ENCODE measurements at places on chromosomes 16 and 17. TPM values are rescaled to one million over a fixed set of nuclear protein-coding genes. Genes with fewer than 3 reads are reported as not detected.
A peak's percentile ranks its signal among the peaks of the same experiment; 100 is the strongest.

- no peak for DNase-seq
These were observed 60.9 kb downstream of the CACNG1 start for GRCh38 chr17:67105213-67105612.

DNA sequence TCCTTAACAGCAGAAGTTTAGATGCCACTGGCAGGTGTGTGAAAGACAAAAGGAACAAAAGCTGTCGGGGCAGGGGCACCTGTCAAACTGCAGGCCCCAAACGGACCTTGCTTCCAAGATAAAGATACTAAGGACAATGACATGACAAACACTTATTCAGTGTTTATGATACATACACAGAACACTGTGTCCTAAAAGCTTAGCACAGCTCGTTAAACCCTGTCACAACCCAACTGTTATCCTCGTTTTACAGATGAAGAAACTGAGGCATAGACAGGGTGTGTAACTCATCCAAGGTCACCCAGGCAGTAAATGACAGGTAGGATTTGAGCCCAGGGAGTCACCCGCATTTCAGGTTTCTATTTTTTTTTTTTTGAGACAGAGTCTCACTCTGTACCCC, 9.6 kb downstream of the SDK2 start:
- no peak for DNase-seq

Gene GPR142
- total RNA-seq: not detected

Gene PPY
- not detected for total RNA-seq

DNA sequence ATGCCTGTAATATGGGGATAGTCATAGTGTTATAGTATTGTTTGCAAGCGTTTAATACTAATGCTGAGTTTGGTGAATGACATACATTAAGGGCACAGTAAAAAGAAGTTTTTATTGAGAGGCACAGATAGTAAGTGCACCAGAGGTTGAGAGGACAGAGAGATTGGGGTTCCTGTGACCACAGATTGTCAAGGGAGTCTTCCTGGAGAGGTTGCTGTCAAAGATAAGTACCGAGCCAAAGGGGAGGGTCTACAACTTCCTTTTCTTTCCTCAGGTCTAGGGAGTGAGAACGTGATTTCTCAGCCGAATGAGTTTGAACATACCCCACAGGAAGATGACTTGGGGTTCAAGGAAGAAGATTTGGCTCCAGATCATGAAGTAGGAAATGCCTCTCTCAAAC, 1.8 kb downstream of the ZNF48 start:
- DNase-seq: no peak

DNA sequence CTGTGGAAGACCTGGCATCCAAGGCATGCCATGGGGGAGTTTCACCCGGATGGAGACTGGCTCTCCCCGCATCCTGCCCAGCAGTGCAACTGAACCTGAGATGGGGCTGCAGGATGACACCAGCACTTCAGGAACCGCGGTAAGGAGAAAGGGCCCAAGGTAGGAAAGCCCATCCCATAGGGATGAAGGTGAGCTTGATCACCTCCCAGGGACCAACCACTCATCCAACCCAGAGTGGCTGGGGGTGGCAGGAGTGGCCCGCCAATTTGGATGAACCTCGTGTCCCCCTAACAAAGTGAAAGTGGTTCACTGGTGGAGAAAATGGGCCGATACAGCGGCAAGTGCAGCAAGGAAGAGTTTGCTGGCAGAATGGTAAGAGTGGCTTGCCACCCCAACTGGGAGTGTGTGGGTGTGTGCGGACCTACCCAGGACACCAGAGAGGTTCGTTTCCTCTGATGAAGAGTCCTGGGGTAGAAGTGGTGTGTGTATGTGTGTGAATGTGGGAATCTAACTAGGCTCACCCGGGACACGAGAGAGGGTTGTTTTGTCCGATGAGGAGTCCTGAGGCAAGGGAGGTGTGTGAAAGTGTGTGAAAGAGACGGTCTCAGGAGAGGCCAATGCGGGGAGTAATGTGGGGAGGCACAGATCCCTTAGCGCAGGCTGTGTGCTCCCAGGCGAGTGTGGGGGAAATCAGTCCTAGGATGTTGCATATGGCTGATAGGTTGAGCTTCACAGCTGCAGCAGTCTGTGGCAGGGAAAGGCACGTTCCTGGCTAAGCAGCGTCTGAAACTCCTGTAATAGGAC, 22.6 kb downstream of the ACSM1 start:
- peak; percentile 11 for DNase-seq

Gene DOK4
- total RNA-seq: 9.1 TPM

DNA sequence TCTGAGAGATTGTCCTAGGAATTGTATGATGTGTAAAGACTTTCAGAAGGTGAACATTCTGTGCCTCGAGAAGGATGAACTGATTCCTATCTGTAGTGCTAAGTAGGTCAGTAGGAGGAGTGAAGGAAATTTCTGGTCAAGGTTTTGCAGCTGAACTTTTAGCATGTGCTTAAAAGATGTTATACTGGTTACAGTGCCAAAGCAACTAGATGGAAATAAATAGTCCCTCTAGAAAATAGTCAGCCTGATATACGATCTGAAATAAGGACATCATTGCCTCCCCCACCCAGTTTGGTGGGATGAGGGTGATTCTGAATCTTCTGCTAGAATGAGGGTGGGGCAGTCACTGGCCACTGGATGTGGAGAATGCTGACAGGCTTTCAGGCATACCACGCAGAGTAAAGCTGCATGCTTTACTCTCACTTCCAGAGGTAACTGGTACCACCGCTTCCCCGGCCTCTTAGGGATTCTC, 57.2 kb upstream of the VPS4A start:
- peak; percentile 58 for DNase-seq

Gene AOC3
- total RNA-seq: 4.4 TPM

Gene CFAP97D1
- not detected for total RNA-seq

Gene ARHGAP23
- 40.8 TPM for total RNA-seq

- DNase-seq: no peak
These were observed 7.3 kb downstream of the FOXN1 start for GRCh38 chr17:28513476-28513875.

Gene GNG13
- total RNA-seq: not detected

GRCh38 chr17:65559804-65560627, 1.4 kb downstream of the AXIN2 start:
- DNase-seq: peak; percentile 54

- no peak for DNase-seq
These were observed 113.0 kb downstream of the RBFOX3 start for GRCh38 chr17:79497777-79498348.

Gene ZNF594
- 12.9 TPM for total RNA-seq

DNA sequence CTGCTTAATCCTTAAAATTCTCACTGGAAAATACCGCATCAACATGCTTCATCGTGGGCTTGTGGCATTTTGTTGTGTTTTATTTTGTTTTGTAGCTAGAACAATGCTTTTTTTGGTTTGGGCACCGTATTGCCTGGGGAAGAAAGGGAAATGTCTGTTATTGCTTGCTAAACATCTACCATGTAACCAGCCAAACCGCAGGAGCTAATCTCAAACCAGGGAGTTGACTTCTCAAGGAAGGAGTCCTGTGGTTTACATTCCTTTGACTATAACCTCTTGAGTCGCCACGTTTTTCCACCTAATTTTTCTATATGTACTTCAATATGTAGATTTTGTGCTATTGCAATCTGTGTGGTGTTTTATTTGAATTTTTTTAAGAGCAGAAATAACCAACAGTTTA, 593.5 kb upstream of the SOX9 start:
- DNase-seq: no peak

DNA sequence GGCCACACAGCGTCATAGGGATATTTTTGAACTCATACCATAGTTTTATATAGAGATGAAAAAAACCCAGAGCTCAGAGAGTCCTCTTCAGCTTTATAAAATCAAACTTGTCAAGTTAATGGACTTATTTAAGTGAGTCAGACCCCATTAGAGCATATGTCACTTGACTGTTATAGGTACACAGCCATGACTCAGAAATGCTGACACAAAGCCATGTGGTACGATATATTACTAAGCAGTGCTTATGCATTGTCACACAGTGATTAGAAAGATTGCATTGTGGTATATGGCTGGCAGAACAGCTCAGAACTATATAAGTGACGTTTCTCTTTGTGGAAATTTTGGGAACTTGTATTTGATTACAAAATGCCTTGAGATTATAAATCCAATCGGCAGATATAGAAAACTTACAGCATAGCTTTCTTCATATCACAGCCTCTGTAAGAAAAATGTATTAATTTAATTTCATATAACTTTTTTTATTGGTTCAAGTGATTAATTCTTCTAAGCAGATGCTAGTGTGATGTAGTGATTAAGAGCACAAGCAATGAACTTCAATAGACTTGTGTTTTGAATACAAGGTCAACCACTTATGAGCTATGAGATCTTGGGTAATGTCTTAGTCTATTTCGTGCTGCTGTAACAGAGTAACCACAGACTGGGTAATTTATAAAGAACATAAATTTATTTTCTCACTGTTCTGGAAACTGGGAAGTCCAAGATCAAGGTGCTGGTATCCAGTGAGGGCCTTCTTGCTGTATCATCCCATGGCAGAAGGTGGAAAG, 25.8 kb upstream of the GINS3 start:
- DNase-seq: no peak

DNA sequence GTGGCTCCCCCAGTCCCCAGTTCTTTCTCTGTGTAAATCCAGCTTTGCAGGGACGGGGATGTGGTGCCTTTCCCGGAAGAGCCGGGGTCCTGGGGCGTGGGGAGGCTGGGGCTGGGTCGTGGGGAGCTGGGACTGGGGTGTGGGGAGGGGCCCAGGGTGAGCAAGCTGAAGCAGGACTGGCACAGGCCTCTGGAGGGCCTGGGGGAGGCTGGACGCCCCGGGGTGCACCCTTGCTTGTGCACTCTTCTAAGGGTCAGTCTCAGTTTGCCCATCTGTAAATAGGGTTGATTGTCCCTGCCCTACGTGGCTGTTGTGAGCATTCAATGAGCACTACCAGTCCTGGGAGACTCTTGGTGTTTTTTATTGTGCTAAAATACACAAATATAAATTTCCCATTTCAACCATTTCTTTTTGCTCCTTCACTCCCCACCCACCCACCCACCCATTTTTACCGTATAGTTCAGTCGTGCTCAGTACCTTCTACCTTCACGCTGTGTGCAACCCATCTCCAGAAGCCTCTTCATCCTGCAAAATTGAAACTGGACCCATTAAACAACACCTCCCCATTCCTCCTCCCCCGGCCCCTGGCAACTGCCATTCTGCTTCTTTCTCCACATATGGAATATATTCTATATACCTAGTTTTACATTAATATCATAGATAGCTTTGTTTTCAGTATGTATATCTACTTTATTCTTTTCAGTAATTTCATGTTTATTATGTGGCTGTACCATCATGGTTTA, 7.8 kb upstream of the TBC1D3B start:
- no peak for DNase-seq

DNA sequence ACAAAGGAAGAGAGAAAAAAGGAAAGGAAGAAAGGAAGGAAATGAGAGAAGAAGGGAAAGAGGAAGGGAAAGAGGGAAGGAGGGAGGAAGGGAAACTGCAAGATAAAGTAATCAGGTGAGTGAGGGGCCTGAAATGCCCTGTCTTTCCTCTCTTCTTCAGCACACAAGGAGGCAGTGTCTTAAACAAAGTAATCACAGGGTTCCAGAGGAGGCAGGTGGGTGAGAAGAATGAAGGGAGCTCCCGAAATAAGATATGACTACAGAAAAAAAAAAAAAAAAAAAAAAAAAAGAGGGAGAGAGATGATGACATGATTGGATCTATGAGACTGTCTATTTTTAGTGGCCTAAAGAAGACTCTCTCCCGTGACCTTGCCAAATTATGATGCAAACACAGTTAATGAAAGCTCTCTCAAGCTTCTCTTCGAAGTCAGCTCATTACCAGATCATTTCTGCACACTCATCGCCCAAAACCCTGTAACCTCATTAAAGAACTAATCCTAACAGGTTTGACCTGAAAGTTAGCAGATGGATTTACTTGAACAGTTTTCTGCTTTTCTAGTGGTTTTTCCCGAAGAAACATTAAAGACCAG, 53.6 kb downstream of the CDH11 start:
- no peak for DNase-seq

Gene FSCN2
- 19.7 TPM for total RNA-seq

DNA sequence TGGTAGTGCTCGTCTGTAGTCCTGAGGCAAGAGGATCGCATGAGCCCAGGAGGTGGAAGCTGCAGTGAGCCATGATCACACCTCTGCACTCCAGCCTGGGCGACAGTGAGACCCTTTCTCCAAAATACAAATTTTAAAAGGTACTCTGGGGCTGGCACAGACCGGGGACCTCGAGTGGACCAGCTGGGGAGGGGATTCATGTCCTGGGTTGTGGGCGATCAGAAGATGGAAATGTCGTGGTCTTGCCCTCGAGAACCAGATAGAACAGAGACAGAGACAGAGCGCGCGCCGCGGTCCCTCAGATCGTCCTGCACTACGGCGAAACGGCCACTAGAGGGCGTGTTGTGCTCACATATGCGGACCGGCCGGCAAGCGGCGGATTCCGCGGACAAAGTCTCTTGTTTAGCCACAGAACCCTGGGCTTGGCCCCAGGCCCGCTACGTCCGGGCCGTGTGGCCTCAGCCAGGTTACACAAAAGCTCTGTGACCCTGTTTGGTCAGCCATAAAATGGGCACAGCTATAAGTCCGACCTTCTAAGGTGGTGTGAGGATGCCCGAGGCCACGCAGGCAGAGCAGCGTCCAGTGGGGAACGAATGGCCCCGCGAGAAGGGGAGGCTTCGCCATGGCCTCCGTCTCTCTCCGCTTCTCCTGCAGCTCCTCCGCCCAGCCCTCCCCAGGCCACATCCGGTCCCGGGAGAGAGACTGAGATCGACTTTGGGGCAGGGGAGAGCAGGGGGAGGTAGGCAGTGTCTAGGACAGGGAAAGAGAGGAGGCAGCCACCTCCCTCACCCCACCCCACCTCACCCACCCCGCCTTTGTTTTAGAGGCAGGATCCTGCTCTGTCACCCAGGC, 14.6 kb upstream of the SBK1 start:
- DNase-seq: peak; percentile 86

Gene ERAL1
- 32.2 TPM for total RNA-seq

GRCh38 chr16:30382111-30382881, at the start of gene SEPTIN1:
Gene SEPTIN1, minus strand, starts transcription at chr16:30382561. Its CDS starts 19 bp downstream, at chr16:30382542.
- DNase-seq: no peak

GRCh38 chr17:17566896-17567513, 24.5 kb downstream of the PEMT start:
- no peak for DNase-seq

- no peak for DNase-seq
These were observed 40.1 kb upstream of the LITAF start for GRCh38 chr16:11626657-11627291.

Gene GPT2
- total RNA-seq: 19.2 TPM

DNA sequence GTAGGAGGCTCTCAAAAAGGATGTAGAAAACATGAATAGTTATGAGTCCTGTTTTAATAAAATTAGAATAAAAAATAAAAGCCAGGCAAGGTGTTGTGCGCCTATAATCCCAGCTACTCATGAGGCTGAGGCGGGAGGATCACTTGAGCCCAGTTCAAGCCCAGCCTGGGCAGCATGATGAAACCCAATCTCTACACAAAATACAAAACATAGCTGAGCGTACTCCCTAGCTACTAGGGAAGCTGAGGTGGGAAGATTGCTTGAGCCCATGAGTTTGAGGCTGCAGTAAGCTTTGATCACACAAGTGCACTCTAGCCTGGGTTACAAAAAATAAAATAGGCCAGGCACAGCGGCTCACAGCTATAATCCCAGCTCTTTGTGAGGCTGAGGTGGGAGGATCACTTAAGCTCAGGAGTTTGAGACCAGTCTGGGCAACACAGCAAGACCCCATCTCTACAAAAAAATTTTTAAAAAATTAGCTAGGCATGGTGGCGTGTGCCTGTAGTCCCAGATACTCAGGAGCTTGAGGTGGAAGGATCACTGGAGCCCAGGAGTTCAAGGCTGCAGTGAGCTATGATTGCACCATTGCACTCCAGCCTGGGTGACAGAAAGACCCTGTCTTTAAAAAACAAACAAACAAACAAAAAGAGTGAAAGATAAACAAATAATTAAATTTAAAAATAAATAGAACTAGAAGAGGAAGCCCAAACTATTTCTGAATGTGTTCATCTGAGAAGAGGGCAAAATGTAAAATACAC, 17.2 kb upstream of the PRM1 start:
- DNase-seq: no peak

Gene NXN
- total RNA-seq: 16.5 TPM

Gene FOXN1
- not detected for total RNA-seq

All from thyroid gland (tissue), 4 donors.